ENCODE measurements at places on chromosomes 12 and 14.

- peak; percentile 8 for DNase-seq
Measured at GRCh38 chr14:94081386-94081820, 293 bp downstream of the IFI27L1 start.

DNA sequence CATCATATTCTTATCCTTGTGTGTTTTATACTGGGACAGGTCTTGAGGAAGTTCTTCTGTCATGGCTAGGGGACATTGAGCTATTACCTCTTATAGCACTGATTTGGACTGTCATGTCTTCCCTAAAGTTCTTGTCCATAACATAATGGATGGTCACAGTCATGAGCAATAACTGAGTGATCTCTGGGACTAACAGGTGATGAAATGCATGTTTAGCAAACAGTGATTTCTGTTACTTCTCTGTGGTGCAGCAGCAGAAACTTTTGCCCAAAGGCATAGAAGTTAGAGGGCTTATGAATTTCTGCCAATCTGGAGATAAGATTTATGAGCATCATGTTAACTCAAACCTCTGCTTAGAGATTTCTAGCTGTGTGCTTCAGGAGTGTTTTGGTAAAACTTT, 5.9 kb downstream of the ADIPOR2 start:
- DNase-seq: no peak

DNA sequence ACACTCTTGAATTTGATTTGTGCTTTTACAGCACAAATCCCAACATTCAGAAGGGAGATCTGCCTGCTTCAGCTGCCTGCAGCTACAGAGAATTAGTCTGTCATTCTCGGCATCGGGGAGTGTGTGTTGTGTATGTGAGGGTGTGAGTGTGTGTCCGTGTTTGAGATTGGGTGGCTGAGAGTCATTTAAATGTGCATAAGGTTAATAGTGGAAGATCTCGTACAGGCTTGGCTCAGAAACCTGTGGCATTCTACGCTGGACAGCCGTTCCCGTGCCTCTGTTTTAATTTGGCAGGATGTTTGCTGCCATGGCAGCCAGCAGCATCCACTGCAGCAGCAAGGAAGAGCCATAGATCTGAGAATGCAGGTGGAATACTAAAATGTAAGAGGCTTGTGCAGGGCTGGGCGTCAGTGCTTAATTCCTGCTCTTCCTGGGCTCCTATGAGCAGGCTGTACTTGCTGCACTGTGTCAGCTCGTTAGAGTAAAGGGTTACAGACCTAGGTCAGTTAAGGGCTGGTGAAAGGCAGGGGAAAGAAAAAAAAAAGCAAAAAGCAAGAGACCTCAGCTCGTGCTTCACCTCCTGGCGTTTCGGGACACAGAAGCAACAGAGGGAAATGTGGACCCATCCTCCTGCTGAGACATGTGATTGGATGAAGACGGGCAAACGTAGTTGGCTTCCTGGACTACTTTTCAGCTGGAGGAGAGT, 205.4 kb downstream of the NAV3 start:
- DNase-seq: no peak

DNA sequence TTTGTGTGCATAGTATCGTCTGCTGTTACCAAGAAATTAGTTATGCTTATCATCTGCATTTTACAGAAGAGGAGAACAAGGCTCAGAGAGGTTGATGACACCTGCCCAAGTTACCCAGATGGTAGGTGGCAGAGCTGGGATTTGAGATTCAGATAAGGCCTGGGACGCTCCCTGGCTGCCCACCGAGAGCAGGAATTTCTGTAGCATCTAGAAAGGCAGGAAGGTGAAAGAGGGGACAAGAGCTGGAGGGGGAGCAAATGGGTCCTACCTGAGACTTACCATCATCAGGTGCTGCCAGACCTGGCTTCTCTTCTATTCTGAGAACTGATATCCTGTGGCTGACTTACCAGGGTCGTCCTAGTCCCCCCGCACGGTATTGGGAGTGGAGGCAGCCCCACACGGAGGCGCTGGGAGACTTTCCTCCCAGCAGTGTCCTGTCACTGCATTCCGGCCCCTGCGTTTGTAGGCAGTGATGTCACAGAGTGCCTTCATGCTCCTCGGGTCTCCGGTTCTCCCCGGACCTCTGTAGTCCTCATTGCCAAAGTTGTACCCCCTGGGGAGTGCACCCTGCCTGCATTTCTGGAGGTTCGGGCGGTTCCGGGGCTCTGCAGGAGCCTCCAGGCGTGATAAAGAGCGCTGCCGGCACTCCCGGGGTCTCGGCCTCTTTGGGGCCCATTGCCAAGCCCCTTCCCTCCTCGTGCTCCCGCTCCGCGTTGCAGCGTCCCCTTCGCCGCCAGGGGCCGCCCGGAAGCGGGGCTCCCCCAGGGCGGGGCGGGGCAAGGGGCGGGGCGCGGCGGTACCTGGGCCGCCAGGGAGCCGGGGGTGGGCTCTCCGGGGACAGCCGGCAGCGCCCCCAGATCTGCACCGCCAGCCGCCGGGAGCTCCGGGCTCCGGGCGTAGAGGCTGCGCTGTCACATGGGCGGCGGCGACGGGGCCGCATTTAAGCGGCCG, at the start of gene CABP1:
CABP1 (plus strand) TSS at position 856 of the 951 bp plus-strand sequence; CDS start at position 916, 60 bp downstream.
- DNase-seq: peak; percentile 83

GRCh38 chr14:101361044-101361443, 200.3 kb upstream of the DIO3 start:
- DNase-seq: no peak

GRCh38 chr12:15276088-15276698, 46.1 kb upstream of the PTPRO start:
- peak; percentile 39 for DNase-seq

- no peak for DNase-seq
Measured at GRCh38 chr14:93068711-93069110, 47.0 kb downstream of the ITPK1 start.

DNA sequence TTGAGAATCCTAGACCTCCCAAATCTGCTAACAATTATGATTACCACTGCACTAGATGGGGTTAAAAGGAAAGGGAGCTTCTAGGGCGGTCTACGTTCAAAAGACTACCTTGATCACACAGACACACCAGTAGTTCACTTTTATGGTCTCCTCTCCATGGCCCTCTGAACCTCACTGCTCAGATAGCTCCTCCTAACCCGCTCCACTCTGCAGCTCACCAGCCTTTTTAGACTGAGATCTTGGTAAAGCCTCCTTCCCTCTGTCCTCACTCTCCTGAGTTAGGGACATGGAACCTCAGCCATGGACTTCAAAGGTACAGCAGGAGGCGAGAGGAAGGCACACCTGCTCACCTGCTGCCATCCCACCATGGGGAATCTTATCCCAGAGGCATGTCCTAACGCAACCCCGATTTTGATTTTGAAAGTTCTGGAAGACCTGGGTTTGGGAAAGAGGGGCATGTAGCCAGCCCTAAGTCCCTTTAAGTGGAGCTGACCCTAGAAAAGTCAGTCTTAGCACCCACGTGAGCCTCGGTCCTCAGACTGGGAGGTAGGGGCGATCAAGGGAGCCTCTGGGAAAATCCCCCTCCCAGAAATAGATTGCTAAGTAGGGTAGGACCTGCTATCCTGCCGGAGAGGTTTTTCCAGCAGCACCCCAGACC, 1.3 kb downstream of the ZNF219 start:
- DNase-seq: no peak

- no peak for DNase-seq
Measured at GRCh38 chr14:41409806-41410205, 196.9 kb upstream of the LRFN5 start.

GRCh38 chr14:31947076-31947475, 130.0 kb upstream of the ARHGAP5 start:
- no peak for DNase-seq

Measured in HAP-1 (cell line).